Activated CD4-positive, alpha-beta T cell treated with anti-CD3 and anti-CD28 coated beads for 36 hours (primary cell): ENCODE measurements at places on chromosomes 6 and 20.

DNA sequence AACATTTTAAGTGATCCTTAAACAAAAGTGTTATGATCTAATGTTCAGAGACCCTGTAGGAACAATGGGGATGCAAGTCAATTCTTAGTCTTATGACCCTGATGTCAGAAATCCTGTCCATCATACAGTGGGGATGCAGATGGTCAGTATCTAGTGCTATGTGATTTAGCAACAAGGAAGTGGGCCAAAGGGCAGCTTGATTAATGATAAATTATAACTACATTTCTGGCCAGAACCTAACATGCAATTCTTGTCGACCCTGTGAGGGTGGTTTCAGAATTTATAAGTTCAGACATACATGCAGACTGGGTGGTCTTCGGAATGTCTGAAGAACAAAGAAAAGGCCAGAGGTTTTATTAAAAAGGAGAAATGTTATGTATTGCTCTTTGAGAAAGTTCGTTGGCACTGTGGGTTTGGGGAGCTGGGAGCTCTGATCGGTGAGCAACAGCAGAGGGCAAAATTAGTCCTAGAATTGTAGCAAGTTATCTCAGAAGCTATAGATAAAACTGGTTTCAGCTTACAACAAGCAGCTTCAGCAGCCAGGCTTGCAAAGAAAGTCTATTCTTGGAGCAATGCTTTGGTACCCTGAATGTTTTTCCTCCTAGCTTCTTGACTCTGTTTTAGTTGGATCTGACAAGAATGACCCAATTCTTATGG is 50.8 kb downstream of the RPF2 start:
- DNase-seq, result no peak

DNA sequence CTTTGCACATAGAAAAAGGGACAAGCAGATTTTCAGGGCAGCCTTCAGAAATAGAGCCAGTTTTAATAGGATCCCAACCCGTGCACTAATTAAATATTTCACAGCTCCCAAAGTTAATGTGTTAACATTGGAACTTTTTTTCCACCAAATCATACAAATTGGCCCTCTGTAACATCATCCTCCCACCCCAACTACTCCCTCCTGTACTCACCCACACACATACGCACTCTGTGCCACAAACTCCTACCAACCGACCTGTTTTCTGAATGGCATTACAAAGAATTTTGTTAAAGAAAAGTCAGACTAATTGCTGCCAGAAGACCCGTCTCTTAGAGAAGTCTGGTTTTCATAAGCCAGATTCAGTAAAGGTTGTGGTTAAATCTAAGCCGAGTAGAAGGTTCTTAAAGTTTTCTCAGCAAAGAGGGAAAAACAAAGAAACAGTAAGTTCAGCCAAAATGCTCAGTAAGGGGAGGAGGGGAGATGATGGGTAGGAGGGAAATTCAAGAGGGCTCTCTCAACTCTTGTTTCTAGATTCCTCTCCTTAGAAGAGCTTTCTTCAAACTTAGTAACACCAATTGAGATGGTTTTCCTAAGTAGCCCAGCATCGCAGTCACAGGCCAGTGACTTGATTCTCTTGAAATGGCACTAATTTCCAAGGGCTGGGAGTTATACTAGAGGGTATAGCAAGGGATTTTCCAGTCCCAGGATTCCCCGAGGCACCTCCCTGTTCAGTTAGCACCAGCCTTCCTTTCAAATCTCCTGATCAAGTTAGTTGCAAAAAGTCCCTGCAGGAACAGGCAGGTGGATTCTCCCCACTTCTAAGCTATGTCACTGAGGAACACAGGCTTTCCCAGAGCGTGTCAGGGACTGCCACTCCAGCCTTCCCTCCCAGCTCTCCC is 27.9 kb downstream of the TFAP2A start:
- no peak for DNase-seq

- DNase-seq, result no peak
These were observed 10.3 kb downstream of the SLC2A4RG start for GRCh38 chr20:63749597-63750508.

DNA sequence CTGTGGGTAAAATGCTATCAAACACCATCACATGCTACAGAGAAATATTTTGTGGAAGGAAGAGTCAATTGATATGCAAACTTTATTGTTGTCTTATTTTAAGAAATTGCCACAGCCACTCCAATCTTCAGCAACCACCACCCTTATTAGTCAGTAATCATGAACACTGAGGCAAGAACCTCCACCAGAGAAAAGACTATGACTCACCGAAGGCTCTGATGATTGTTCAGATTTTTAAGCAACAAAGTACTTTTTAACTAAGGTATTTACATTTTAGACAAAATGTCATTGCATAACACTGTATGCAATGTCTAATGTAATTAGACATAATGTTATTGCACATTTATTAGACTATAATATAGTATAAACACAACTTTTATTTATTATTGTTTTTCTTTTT is 26.2 kb upstream of the MMP24 start:
- no peak for DNase-seq

- no peak for DNase-seq
These were observed 323.8 kb upstream of the JARID2 start for GRCh38 chr6:14921878-14922671.

- DNase-seq, result peak; percentile 18
These were observed at the start of gene STMND1 for GRCh38 chr6:17101422-17102257. Gene STMND1, plus strand, starts transcription at chr6:17102050. Its CDS starts 208 bp downstream, at chr6:17102258.

DNA sequence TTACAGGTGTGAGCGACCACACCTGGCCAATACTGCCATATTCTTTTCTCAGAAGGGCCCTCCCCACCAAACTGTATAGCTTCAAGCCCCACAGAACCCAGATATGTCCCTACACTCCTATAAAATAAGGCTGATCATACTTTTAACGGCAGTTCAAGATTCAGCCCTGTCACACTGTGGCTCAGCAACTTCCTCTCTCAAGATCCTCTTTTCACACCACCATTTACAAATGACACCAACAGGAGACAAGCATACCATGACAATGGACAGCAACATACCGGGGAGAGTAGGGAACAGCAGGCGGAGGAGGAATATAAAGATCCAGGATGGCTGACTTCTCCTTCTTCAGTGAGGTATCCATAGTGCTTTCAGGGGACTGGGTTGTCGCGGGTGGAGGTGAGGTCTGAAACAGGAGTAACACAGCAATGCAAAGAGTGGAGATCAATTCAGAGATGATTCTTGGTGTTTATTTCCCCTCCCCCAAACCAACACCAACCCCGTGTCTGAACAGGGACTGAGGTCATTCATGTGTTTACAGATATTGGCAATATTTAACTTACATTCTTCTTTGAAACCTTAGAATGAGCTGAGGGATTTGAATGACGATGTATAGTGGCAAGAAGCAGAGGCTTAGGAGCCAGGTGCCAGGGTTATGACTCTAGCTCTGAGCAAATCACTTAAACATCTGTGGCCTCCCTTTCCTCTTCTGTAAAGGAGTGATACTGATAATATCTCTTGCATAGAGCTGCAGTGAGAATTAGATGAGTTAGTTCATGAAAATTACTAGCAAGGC is 57.6 kb upstream of the IPCEF1 start:
- no peak for DNase-seq

DNA sequence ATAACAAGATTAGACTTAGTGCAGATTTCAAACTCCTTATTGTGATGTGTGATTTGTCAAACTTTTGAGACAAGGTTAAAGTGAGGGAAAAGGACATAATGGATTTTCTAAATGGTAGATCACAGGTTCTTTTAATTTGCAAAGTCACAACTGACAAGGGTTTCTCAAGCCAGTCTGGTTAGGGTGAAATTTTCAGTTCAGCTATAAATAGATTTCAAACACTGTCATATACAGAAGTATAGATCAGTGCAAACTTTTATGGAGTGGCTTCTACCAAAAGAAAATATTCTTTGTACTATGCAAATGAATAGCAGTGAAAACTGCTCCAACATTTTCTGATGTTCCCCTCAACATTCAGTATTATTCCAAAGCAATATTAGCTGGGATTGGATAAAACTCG is 337.1 kb upstream of the MAN1A1 start:
- DNase-seq, result no peak

GRCh38 chr20:60525397-60525796 is 567.2 kb downstream of the CDH26 start:
- DNase-seq, result no peak

DNA sequence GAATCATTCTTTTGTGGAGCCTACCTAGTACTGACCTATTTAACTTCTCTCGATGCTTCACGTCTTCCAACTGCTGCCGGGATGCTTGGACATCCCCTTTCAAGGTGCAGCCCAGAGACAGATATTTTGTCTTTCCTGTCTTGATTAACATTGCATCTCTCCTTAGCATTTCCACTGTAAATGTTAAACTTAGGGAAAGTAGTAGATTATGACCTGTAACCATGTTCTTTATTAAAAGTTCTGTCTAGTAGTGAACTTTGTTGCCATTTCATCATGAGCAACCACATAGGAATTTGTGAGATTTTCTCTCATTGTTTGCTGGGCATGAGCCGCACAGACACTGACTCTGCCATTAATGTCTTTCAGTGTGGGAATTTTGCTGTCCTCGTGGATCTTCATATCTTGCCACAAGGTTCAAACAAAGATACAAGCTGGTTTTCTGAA is 117.9 kb downstream of the JAG1 start:
- no peak for DNase-seq

- no peak for DNase-seq
These were observed 122.8 kb upstream of the MAFB start for GRCh38 chr20:40811660-40812414.

DNA sequence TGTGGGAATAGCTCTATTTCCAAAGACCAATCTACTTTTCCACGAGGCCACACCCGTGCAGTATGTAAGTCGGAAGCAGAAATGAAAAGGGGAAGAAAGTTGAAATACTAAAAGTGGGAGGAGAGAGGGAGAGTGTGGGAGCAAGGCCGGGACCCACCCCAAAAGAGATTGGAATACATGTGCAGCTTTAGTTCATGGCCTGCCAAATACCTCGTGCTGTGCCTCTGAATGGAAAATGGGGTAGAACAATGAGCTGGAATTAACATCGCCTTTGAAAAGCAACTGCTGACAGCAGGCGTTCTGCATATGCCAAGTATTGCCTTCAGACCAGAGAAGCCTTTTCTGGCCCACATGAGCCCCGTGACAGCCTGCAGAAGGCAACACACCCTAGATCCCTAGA is 155.6 kb downstream of the CD83 start:
- no peak for DNase-seq

DNA sequence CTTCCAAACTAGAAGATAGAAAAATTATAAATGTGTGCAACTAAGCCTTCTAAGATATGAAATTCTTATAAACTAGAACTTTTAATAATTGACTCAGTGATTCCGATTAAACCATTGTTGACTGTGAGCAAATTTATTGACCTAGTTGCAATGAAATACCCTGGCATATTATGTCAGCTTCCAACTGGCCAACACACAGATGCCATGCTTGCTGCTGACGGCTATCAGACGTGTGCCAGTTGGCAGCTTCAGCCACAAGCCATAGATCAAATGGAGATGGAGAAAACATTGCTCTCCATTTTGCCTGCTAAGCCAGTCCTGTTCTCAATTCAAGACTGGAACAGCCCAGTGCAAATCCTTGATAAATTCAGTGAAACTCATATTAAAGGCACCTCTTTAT is 101.7 kb upstream of the HDGFL1 start:
- no peak for DNase-seq
